Bronchial smooth muscle cell (primary cell): ENCODE measurements at places on chromosomes 5 and 9. TPM values are rescaled to one million over a fixed set of nuclear protein-coding genes. Genes with fewer than 3 reads are reported as not detected.

Gene FAM81B
- not detected in 2 replicates for total RNA-seq

Gene ST8SIA4
- total RNA-seq = 0.09 and 0.47 TPM in 2 replicates

Gene WDR38
- total RNA-seq = not detected in 2 replicates

Gene BARHL1
- not detected in 2 replicates for total RNA-seq

Gene SLC6A19
- total RNA-seq = not detected in 2 replicates

Gene FOXD4
- 0.09 and 0.16 TPM in 2 replicates for total RNA-seq

Gene FOXI1
- not detected in 2 replicates for total RNA-seq

Gene PFN3
- not detected in 2 replicates for total RNA-seq

Gene AQP3
- total RNA-seq = 6.6 and 11.2 TPM in 2 replicates

Gene NSG2
- total RNA-seq = not detected in 2 replicates

Gene PCDHB15
- total RNA-seq = 0.32 and 0.60 TPM in 2 replicates

Gene ZNG1C
- total RNA-seq = 22.1 and 25.5 TPM in 2 replicates

Gene MARCOL
- total RNA-seq = not detected in 2 replicates

Gene PKN3
- total RNA-seq = 0.34 and 0.79 TPM in 2 replicates

Gene PCDHGB7
- 5.2 and 9.9 TPM in 2 replicates for total RNA-seq

Gene SLCO6A1
- total RNA-seq = not detected in 2 replicates

Gene IRGM
- total RNA-seq = under 0.01 and 0.09 TPM in 2 replicates

Gene DTWD2
- total RNA-seq = 0.52 and 2.4 TPM in 2 replicates

Gene ADAMTS12
- total RNA-seq = 4.3 and 9.8 TPM in 2 replicates

Gene SLC28A3
- total RNA-seq = 0.09 and 0.16 TPM in 2 replicates

Gene GPR151
- not detected in 2 replicates for total RNA-seq

Gene AIF1L
- total RNA-seq = 0.16 and 6.8 TPM in 2 replicates

Gene DDX4
- not detected in 2 replicates for total RNA-seq

Gene IL17B
- total RNA-seq = not detected in 2 replicates

Gene PCDHB10
- 0.47 and 1.4 TPM in 2 replicates for total RNA-seq

Gene PCDHGB2
- 3.0 and 4.1 TPM in 2 replicates for total RNA-seq

Gene LSM11
- 1.7 and 1.9 TPM in 2 replicates for total RNA-seq

Gene SLCO4C1
- under 0.01 TPM in 1 of 2 replicates, not detected in the other for total RNA-seq

Gene ESM1
- total RNA-seq = 2.7 TPM in 2 replicates

Gene KIF20A
- total RNA-seq = 4.0 and 10.2 TPM in 2 replicates

Gene SPATA31E1
- under 0.01 TPM in 1 of 2 replicates, not detected in the other for total RNA-seq

Gene EIF4E1B
- 0.26 TPM in 1 of 2 replicates, not detected in the other for total RNA-seq

Gene TBC1D2
- 1.6 and 4.4 TPM in 2 replicates for total RNA-seq
